Left forelimb (tissue), 1 donor: ENCODE measurements at places on chromosomes 7 and 10.

DNA sequence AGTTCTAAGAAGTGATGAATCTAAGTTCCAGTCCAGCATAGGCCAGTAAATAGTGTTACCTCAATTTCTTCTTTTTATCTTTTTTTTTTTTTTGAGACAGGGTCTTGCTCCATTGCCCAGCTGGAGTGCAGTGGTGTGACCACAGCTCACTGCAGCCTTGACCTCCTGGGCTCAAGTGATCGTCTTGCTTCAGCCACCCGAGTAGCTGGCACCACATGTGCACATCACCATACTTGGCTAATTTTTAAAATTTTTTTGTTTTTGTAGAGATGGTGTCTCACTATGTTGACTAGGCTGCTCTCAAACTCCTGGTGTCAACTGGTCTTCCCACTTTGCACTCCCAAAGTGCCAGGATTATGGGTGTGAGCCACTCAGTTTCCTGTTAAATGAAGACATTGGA lies 126.6 kb upstream of the LYZL2 start:
- no peak for DNase-seq

DNA sequence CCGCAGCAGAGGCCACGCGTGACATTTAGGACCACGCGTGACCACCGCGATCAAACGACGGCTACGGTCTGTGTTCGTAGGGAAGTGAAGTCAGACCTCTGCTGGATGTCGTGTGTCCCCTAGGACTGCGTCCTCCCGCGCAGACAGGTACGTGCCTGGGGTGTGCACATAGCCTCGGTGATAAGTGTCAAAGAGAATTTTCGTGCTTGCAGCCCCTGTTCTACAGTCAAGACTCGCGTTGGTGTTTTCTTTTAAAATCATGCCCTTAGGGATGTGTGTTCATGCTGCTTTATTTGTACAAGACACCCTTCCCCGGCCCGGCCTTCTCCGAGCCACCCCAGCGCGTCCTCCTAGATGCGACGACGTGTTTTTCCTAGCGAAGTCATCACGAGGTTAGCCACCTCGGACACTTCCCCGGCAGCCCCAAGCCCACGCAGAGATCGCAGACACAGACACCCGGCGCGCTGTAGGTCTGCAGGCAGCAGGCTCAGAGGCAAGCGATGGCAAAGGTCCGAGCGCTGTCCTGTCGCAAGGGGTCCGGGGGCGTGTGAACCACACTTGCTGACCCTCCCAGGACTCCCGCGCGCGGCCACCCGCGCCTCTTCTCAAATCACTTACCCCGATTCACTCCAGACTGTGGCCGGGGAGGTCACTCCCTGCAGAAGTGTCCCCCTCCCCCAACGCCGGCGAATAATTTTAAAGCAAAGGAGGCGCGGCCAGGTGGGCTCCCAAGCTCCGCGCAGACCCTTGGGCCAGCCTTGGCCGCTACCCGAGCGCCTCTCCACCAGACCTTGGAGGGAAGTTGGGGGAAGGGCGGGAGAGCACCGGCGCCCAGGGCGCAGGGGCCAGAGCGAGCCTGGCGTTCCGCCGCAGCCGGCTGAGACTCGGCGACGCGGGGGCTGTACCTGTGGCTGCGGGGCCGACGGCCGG lies 552 bp downstream of the MKX start:
- DNase-seq = no peak

GRCh38 chr7:142443216-142444010 lies 185.6 kb upstream of the PRSS58 start:
- no peak for DNase-seq

- DNase-seq = no peak
Observed at GRCh38 chr7:51325261-51325676, 8.7 kb upstream of the COBL start.

- DNase-seq = peak; percentile 76
Observed at GRCh38 chr10:58266826-58267712, 625 bp downstream of the IPMK start.

DNA sequence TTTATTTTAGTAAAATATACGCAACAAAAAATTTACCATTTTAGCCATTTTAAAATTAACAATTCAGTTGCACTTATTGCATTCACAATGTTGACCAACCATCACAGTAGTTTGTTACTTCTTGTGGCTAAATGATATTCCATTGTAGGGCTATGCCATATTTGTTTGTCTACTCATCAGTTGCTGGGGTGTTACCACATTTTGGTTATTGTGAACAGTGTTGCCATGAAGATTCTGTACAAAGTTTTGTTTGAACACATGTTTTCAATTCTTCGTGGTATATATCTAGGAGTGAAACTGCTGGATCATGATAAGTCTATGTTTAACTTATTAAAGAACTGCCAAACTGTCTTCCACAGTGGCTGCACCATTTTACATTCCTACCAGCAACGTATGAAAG lies 46.3 kb upstream of the ZNF365 start:
- no peak for DNase-seq

- no peak for DNase-seq
Observed at GRCh38 chr10:77187376-77187999, 450.1 kb downstream of the KCNMA1 start.

- no peak for DNase-seq
Observed at GRCh38 chr7:97479740-97480290, 252.1 kb upstream of the TAC1 start.

- no peak for DNase-seq
Observed at GRCh38 chr7:67392596-67393438, 396.2 kb downstream of the TYW1 start.

GRCh38 chr10:108434559-108435252 lies 1270.2 kb upstream of the SORCS1 start:
- DNase-seq = no peak

DNA sequence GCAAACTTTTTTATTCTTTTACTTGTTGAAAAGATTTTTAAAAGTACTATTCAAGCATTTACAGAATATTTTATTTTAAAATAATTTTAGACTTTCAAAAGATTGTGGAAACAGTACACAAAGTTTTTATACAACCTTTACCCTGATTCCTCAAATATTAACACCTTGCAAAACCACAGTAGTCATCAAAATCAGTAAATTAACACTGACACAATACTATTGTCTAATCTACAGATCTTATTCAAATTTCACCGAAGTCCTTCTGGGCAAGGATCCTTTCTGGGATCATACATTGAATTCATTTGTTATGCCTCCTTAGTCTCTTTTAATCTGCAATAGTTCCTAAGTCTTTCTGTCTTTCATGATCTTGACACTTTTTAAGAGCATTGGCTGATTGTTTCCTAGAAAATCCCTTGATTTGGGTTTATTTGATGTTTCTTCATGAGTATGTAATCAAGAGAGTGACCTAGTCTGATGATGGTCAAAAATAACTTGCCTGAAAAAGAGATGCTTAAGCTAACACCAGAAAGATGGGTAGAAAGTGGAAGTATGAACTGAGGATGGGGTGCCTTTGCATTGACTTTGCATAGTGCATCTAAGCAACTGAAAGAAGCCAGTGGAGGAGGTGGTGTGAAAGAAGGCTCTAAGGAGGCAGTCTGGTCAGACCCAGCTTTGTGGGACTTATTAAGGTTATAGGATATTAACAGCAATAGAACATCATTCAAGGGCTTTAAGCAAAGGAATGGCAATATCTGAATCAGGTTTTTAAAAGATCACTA lies 9.7 kb downstream of the STAMBPL1 start:
- DNase-seq = no peak

DNA sequence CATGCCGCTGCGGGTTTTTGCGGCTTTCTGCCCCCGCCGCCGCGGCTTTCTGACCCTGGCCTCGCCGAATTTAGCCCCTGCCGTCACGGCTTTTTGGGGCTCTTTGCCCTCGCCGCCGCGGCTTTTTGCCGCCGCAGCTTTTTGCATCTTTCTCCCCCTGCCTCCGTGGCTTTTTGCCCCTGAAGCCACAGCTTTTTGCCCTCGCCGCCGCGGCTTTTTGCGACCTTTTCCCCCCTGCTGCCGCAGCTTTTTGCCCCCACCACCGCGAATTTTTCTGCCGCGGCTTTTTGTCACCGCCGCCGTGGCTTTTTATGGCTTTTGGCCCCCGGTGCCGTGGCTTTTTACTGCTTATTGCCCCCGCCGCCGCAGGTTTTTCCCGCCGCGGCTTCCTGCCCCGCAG lies 636.5 kb downstream of the ZNF716 start:
- no peak for DNase-seq

DNA sequence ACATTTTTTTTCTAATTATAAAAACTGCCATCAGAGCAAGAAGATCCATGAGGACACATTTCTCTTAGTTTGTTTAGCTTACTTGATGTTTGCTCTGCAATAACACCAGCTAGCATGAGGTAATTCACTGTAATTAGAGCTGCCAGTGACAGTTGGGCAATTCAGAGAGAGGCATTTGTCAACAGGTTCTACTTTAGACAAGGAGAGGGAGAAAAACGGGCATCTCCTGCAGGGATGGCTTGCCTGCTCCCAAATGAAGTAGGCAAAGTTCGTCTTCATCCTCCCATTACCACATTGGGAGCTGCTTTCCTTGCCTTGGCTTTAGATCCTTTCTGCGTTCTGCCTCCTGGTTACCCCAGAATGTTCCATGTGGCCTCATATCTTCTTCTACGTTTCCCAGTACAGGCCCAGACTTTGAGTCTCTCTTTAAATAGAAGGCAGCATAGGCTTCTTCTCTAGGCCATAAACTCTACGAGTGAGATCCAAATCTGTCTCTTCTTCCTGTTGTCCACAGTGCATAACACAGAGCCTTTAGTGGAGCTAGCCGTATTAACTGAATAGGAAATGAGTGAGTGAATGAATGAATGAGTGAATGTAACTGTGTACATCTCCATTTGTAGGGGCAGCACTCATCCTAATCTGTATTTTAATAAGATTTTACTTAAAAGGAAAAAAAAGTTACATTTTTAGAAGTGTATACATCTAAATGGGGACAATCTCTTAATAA lies 21.2 kb downstream of the ASB15 start:
- no peak for DNase-seq

DNA sequence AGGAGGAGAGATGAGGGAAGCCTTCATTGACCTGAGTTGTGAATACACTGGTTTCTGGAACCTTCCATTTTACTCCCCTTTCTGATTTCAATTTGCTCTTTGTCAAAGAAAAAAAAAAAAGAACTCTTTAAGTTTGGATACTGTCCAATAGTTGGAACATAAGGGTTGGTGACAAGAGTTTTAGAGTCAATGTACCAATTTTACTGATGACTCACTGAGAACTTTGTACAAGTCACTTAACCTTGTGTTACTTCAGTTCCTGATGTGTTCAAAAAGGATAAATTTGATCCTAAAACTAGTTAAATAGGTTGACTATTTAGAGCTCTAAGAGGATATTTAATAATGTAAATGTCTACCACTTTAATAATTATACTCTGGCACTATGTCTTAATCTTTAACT lies 4.1 kb upstream of the CDK14 start:
- DNase-seq = no peak

DNA sequence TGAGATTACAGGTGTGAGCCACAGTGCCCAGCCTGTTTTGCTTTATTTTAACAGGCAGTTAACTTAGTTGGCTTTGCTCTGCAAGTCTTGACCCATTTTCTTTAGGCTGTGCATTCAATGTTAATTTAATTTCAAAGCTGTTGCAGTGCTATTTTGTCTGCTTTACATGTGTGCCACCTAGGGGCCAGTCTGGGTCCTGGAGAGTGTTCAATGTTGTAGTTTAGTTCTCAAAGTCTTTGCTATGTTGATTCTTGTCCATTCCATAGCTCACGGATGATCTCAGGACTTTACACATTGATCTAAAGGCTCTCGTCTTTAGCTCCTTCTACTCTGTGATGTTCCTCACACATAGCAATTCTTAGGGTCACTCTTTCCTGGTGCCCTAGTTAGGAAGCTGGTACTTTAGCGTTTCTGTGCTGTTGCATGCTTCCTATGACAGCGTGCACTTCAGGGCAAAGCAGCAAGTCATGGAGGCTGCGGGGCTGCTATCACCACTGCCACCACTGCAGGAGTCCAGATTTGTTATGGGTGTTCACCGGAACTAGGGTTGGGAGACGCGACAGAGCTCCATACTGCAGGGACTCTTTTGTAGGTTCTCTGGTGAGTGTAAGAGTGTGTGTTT lies 16.4 kb upstream of the ABCA13 start:
- DNase-seq = no peak

DNA sequence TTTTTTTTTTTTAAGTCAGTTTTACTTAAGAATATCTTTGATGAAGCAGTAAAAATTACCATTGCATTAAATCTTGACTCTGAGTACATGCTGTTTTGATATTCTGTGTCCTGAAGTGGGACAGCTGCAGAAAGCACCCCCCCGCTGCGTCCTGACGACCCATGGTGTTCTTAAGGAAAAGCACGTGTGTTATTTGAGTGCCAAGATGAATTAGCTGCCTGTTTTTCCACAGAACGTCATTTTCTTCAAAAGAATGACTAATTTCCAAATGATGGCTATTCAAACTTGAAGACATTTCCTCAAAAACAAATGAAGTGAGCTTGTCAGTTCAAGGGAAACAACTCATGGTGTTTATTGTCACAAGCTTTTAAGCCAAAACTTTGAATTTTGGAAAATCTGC lies 45.9 kb downstream of the CREM start:
- DNase-seq = no peak

- DNase-seq = no peak
Observed at GRCh38 chr10:20004087-20004523, 187.9 kb downstream of the PLXDC2 start.

DNA sequence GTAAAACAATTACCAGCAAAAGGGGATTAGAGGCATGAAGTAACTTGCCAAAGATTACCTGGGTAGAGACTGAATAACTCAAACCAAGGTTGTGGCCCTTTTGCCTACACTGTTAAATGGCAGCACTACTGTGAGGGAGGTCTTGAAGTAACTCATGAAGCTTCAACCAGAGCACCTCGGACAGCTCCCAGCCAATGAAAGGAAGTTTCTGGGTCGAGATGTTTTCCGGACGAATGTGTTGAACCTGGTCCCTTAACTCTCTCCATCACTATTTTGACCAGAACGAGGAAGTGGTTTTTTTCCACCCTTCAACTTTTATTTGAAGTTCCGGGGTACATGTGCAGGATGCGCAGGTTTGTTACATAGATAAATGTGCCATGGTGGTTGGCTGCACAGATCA lies 133.6 kb upstream of the PRKCQ start:
- no peak for DNase-seq

DNA sequence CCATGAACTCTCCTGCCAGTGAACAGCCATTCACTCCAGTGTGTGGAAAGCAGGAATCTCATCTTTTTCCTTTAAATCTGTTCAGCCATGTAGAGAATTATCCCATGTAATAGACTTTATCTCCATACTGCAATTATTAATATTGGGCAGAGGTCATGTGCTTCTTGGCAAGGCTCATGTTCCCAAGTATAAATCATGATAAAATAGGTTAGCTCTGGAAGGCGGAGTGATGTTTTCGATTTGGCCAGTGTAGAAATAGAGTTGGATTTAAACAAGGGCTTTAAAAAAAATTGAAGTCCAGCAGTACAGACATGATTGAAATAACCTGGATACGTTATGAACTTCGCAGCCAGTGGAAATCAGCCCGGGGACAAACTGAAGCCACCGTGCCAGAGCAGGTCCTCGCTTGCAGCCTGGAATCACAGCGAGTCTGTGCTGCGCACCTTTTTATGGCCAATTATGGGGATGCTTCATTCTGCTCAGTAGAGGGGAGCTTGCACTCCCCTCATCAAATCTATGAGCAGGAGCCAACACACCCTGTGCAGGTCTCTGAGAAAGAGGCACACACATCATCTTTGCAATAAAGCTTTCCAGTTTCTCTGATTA lies 654.0 kb upstream of the MKI67 start:
- no peak for DNase-seq
